AG10803 (cell line): ENCODE measurements at places on chromosomes 2 and 18.

DNA sequence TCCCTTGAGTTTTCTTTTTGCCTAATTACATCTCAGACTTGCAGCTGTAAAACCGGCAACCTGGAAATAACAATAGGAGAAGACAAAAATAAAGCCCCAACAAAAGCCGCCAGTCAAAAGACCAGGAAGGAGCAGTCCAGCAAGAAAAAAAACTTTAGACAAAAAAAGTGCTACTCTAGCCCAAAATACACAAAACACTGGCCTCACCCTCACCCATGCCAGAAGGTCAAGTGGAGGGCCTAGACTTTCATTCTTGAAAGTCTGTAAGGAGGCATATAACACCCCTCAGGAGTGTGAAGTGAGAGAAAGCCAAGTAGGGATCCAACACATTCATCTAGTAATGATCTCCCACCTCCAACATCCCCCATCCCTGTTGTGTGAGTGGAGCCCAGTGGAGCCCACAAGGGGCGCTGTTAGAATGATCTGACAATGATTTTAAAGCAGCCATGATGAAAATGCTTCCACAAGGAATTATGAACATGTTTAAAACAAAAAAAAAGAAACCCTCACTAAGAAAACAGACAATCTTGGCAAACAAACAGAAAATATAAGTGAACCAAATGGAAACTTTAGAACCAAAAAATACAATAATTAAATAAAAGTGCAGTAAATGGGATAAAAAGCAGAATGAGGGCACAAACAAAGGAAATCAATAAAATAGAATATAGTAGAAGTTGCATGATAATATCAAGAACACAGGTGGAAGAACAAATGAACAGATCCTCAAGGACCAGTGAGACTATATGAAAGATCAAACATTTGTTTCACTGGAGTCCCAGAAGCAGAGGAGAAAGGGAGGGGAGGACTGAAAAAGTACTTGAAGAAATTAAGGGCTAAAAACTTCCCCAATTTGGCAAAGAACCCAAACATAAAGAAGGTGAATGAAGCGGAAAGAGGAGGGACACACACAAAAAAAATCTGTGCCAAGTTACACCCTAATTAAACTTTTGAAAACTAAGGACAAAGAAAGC is 23.9 kb downstream of the SESTD1 start:
- no peak for DNase-seq

- peak; percentile 96 for DNase-seq
Measured at GRCh38 chr18:49052891-49053644, 102.3 kb upstream of the SMAD7 start.

DNA sequence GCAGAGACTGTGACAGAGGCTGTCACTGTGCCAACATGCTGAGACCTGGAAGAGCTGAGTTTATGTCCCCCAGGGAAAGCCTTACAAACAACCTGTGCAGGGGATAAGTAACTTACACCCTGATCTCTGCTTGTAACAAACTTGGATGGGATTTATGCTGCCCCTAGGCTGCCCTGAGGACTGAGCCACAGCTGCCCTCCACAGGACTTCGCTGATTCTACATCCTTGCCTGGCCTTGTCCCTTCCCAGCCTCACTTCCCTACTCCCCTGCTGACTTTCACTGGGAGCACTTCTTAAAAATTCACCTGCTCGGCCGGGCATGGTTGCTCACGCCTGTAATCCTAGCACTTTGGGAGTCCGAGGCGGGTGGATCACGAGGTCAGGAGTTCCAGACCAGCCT is 45.9 kb upstream of the ASAP2 start:
- no peak for DNase-seq

- peak; percentile 80 for DNase-seq
Measured at GRCh38 chr18:36809590-36810381, 19.0 kb downstream of the TPGS2 start.

DNA sequence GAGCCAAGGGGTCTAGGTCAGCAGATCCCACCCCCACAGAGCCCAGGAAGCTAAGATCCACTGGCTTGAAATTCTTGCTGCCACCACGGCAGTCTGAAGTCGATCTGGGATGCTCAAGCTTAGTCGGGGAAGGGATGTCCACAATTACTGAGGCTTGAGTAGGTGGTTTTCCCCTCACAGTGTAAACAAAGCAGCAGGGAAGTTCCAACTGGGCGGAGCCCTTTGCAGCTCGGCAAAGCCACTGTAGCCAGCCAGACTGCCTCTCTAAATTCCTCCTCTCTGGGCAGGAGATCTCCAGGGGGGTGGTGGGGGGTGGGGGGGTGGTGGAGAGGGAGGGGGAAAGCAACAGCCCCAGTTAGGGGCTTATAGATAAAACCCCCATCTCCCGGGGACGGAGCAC is 419.5 kb downstream of the NUP35 start:
- no peak for DNase-seq

DNA sequence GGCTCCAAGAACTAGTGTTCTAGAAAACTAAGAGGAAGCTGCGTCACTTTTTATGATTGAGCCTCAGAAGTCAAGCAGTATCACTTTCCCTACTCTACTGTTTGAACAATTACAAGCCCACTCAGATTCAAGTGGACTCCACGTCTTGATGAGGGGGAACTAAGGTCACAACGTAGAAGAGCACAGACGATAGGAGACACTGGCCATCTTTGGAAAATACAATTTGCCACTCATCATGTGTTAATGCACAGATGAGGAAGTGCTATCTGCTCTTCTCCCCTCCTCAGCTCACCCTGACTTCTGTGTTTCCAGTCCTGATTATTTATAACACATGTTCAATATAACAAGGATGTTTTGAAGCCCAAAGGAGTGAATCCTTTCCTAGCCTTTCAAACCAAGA is 76.1 kb upstream of the CYP1B1 start:
- DNase-seq: no peak

- peak; percentile 34 for DNase-seq
Measured at GRCh38 chr2:166417669-166418068, 41.9 kb upstream of the SCN9A start.

- DNase-seq: no peak
Measured at GRCh38 chr2:221758076-221758475, 186.0 kb upstream of the EPHA4 start.

DNA sequence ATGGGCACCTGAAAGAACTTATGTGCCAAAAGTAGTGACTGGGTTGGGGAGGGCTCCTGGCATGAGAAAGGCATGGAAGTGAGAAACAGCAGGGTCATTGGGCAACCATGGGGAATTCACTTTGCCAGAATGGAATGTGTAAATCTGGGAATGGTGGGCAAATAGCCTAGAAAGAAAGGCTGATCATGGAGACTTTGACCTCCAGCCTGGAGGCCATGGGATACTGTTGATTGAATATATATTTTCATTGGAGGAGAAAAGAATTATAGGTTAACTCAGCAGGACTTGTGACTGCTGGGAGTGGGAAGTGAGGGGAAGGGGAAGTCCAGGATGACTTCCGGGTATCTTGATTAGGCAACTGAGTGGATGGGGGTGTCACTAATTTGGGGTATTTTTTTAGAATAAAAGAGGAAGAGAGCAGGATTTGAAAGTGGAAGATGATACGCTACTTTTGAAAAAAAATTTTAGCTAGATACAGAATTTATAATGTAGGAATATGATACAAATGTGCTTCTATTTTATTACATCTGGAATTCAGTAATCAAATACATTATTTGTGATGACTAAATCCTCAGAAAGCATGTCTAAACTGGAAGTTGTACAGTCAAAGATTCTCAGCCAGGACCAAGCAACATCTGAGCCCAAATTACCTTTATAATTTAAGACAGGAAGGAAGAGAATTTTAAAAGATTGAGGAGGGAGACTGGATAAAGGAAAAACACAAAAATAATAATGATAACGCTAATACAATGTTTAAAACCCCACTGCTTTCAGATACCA is 116.2 kb downstream of the GATA6 start:
- peak; percentile 52 for DNase-seq

DNA sequence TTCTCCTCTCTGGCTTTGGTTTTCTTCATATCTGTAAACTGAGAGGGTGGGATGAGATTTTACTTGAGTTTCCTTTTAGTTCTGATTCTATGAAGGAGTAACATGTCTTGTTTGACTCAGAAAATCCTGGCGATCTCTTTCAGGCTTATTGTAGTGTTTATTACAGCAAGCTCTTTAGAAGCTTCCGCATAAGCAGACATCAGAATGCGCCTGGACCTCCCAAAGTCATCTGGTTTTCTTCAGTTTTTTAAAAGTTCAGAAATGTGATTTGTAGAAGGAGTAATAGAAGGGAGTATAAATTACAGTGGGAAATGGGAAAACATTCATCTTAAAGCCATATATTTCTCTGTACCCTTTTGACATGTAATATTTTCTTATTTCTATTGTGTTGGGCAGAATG is 68.4 kb downstream of the EML6 start:
- no peak for DNase-seq

GRCh38 chr2:199940373-199940772 is 14.9 kb downstream of the TYW5 start:
- DNase-seq: peak; percentile 37

DNA sequence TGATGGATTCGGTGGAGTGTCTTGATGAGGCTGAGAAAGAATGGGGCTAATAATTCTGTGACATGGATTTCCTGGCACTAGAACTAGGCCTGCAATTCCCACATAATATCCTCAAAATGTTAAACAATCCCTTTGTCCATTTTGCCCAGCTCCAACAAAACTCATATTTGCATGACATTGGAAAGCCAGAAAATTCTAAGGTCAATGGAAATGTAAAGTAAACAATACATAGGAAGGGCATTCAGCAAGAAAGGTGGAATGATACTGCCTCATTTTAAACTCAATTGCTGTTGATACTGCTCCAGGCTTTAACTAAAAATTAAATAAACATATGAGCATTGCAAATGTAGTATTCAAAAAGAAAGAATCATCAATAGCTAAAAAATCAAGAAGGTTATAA is 434.8 kb upstream of the SLC8A1 start:
- no peak for DNase-seq

- DNase-seq: no peak
Measured at GRCh38 chr18:12405066-12405465, 2.7 kb upstream of the PRELID3A start.

DNA sequence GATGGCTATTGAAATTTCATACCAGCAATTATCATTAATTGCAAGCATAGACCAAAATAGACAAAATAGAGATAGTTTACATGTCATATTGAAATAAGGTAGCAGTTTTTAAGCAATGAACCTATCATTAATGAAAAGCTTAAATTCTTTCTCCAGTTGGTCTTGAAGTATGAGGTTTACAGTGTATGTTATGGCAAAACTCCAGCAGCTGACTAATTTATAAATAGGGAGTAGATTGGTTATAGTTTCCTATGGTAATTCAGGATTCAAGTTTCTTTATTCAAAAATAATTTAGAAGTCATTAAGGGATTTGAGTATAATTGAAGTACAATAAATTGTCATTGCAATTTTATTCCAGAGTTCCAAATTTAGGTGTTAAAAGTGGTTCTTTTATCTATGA is 69.6 kb upstream of the COL5A2 start:
- DNase-seq: peak; percentile 47

GRCh38 chr2:105449076-105449475 is 50.2 kb upstream of the FHL2 start:
- no peak for DNase-seq

DNA sequence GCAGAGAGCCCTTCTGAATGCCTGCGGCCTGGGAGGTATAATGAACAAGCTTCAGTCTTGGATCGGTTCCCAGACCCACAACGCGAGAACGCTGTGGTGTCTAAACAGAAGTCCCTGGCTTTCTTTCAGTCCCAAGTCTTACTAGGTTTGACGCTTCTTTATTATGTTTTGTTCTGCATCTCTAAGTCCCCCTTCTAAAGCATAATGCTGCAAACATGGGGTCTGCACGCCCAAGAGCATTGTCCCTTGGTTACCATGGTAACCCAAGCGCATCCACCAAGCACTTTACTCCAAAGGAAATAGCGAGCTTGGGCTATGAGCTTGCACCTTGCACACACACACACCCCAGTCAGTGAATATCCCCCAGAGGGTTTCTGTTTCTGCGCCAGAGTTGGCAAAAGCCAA is 193.7 kb downstream of the INO80D start:
- DNase-seq: no peak

DNA sequence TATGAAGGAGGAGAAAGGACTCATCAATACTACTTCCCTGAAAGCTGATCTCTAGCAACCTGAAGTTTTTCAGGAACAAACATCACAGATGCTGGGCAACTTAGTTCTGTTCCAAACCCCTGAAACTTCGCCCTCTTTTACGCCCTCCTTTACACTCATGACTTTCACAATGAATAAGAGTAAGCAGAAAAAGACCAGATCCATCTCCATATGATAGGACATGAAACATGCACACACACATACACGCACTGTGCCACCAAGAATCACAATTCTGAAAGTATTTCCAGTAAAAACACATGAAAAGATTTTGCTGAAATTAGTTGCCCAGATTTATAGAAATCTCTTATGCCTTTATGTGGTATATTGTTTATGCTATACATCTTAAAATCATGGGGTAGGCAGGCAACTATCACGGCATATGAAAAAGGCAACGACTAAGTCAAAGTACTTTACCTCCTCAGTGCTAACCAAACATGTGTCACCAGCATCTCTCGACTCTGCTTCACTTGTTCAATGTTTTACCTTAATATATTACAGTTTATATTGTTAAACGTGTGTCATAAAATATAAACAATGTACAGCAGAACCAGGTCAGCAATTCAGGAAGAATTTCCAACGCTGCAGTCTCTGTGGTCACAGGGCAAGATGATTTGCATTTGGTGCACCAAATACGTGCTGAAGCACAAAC is 47.8 kb downstream of the NHEJ1 start:
- no peak for DNase-seq

DNA sequence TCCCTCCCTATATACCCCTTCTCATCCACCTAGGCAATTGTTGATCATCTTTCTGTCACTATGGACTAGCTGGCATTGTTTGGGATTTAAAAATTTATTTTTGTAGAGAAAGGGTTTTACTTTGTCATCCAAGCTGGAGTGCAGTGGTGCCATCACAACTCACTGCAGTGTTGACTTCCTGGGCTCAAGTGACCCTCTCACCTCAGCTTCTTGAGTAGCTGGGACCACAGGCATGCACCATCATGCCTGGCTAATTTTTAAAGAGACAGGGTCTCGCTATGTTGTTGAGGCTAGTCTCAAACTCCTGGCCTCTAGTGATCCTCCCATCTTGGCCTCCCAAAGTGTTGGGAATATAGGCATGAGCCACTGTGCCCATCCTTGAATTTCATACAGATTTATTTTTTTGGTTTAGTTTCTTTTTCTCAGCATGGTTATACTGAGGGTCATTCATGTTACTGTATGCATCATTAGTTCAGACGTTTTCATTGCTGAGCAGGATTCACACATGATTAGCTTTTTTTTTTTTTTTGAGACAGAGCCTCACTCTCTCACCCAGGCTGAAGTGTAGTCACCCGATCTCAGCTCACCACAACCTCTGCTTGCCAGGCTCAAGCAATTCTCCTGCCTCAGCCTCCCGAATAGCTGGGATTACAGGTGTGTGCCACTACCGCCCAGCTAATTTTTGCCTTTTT is 8.6 kb upstream of the PCARE start:
- no peak for DNase-seq

DNA sequence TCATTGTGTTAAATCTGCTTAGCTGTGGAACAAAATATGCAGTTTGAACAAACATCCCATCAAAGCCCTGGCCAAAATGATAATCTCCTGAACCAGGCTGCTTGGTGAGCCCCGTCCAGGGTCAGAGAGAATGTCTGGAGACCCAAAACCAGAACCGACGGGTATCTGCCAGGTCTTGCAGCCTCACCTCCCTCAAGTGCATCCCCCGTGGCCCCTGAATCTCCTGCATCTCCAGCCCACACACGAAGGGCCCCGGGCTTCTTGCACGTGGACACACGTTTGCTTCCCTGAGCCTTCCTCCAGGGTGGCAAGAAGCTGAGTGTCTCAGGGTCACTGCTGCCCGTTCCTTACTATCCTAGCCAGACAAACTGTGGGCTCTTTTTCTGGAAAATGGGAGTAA is 50.5 kb upstream of the PXDN start:
- DNase-seq: no peak

- peak; percentile 53 for DNase-seq
Measured at GRCh38 chr18:23071285-23071684, 64.0 kb upstream of the CABLES1 start.
